ENCODE measurements at places on chromosomes 4 and X. TPM values are rescaled to one million over a fixed set of nuclear protein-coding genes. Genes with fewer than 3 reads are reported as not detected.
A peak's percentile ranks its signal among the peaks of the same experiment; 100 is the strongest.

- DNase-seq, result no peak
Observed at GRCh38 chrX:13535376-13536165, 33.8 kb upstream of the EGFL6 start.

DNA sequence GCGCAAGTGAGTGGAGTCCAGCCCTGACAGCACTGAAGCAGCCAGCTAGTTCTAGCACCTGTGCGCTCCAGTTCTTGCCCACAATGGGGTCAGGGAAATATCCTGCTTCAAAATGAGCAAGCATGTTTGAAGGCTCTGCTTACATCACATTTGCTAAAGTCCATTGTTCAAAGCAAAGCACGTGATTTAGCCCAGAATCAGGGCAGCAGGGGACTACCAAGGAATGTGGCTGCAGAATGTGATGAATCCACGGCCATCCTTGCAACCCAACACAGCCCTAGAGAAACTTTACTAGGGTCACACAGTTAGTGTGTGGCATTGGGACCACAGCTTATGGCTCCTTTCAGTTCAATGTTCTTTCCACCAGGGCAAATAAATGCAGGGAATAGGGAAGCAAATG lies 47.3 kb upstream of the SMIM31 start:
- no peak for DNase-seq

DNA sequence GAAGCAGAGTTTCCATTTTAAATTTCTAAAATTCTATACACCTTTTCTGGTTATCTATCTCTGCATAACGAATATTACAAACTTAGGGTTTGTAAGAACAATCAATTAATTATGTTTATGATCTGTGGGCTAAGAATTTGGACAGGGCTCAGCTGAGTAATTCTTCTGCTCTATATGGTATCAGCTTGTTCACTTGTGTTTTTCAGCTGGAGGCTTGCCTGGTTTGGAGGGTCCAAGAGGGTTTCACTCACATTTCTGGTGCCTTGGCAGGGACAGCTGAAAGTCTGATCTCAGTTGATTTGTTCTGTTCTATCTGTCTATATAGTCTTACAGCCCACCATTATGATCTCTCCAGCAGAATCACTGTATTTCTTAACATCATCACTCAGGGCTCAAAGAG lies 57.8 kb upstream of the ADGRA3 start:
- DNase-seq, result no peak

- DNase-seq, result peak; percentile 5
Observed at GRCh38 chr4:47032405-47033106, 1.2 kb downstream of the GABRB1 start.

The ASB11 gene
- not detected for total RNA-seq

The FAM9B gene
- total RNA-seq, result not detected

DNA sequence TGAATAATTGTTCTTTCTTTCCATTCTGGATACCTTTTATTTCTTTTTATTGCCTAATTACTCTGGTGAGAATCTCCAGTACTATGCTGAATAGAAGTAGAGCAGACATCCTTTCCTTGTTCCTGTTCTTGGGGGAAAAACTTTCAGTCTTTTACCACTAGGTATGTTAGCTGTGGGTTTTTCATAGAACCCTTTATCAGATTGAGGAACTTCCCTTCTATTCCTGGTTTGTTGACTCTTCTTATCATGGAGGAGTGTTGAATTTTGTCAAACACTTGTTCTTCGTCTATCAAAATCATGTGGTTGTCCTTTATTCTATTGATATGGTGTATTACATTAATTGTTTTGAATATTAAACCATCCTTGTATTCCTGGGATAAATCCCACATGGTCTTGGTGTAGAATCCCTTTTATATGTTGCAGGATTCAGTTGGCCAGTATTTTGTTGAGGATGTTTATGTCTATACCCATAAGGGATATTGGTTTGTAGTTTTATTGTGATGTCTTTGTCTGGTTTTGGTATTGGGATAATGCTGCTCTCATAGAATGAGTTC lies 23.6 kb downstream of the SH3BP2 start:
- DNase-seq, result no peak

- DNase-seq, result no peak
Observed at GRCh38 chrX:110003167-110004156, 548 bp downstream of the TMEM164 start.

GRCh38 chr4:152239216-152239615 lies 296.7 kb downstream of the FBXW7 start:
- no peak for DNase-seq

- no peak for DNase-seq
Observed at GRCh38 chrX:39731735-39732134, 366.0 kb downstream of the BCOR start.

DNA sequence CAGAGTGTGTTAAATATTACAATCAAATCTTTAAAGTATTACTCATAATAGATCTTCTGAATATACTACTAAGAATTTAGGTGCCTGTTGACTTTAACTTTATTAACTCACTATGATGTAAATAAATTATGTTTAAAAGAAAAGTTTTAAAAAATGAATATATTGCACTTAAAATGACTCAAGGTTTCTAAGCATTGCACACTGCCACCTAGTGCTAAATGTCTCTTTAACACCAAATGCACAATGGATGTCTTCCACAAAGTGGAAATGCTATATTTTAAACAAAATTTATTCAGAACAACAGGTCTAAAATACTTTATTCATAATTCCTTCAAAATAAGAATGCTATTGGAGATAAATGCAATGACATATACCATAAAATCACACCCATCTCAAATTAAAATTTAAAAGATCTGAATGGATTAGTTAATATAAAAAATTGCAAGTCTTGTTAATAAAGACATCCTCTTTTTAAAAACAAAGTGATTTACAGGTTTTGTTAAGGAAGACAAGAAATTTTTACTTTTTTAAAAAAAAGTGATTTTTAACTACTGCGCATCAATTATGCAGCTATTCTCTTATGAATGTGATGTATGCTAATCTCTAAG lies 5.5 kb downstream of the INPP4B start:
- no peak for DNase-seq

Measured in kidney epithelial cell (primary cell).